ENCODE measurements at places on chromosomes 3 and 15. TPM values are rescaled to one million over a fixed set of nuclear protein-coding genes. Genes with fewer than 3 reads are reported as not detected.

The B3GALNT1 gene
- total RNA-seq = 44.2 TPM

The SERF2 gene
- 778 TPM for total RNA-seq

The HDC gene
- total RNA-seq = 0.88 TPM

The MYL3 gene
- total RNA-seq = 5,421 TPM

All from heart left ventricle (tissue), 16 donors.